Hematopoietic multipotent progenitor cell (in vitro differentiated cells): ENCODE measurements at places on chromosomes 16 and 17.
A peak's percentile ranks its signal among the peaks of the same experiment; 100 is the strongest.

GRCh38 chr17:68821860-68822696, 133.1 kb downstream of the ABCA8 start:
- DNase-seq, result no peak

GRCh38 chr17:79989106-79989835, 46.4 kb downstream of the TBC1D16 start:
- no peak for DNase-seq

DNA sequence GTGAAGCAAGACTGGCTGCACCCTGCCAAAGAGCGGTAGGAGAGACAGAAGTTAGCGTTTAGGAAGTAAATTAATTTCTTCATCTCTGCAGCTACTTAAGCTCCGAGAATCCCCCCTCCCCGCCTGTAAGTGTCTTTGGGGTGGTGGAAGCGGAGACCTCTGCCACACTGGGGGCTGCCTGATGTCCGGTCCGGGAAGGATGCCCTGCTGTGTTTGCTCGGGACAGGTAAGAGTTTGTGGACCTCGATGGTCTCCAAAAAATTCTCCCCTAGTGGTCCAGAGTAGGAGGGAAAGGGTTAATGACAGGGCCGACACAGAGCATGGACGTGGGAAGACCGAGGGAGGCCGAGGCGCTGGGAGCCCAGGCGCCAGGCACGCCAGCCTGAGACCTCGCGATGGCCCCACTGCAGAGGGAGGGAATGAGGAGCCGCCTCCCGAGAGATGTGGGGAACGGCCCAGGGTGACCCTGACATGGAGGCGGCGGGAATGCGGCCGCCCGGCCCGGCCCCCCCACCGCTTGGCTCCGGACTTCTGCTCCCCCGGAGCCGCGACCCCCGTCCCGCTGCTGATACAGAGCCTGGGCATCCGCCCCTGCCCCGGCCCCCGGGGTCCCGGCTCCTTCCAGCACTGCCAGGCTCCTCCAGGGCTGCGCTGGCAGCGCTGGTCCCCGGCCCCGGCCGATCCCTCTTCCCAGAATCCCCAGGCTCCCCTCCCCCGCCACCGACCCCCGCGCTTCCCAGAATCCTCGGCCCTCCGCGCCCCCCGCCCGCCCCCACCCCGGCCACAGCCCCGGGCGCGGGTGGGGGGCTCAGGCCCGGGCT, 680 bp downstream of the ZNF629 start:
- no peak for DNase-seq

- DNase-seq, result no peak
Observed at GRCh38 chr16:4870138-4870671, 22.9 kb downstream of the UBN1 start.

DNA sequence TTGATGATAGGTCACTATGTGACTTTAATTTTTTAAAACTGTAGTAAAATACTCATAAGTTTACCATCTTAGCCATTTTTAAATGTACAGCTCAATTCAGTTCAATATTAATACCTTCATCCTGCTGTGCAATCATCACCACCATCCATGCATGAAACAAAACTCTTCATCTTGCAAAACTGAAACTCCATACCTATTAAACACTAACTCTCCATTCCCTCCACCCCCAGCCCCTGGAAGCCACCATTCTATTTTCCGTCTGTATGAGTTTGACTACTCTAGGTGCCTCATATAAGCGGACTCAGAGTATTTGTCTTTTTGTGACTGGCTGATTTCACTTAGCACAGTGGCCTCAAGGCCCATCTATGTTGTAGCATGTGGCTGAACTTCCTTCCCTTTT, 9.4 kb upstream of the CNEP1R1 start:
- DNase-seq, result no peak

GRCh38 chr16:14007450-14007849, 63.7 kb upstream of the MRTFB start:
- no peak for DNase-seq

- DNase-seq, result peak; percentile 88
Observed at GRCh38 chr17:50872710-50873424, 6.7 kb upstream of the TOB1 start.

DNA sequence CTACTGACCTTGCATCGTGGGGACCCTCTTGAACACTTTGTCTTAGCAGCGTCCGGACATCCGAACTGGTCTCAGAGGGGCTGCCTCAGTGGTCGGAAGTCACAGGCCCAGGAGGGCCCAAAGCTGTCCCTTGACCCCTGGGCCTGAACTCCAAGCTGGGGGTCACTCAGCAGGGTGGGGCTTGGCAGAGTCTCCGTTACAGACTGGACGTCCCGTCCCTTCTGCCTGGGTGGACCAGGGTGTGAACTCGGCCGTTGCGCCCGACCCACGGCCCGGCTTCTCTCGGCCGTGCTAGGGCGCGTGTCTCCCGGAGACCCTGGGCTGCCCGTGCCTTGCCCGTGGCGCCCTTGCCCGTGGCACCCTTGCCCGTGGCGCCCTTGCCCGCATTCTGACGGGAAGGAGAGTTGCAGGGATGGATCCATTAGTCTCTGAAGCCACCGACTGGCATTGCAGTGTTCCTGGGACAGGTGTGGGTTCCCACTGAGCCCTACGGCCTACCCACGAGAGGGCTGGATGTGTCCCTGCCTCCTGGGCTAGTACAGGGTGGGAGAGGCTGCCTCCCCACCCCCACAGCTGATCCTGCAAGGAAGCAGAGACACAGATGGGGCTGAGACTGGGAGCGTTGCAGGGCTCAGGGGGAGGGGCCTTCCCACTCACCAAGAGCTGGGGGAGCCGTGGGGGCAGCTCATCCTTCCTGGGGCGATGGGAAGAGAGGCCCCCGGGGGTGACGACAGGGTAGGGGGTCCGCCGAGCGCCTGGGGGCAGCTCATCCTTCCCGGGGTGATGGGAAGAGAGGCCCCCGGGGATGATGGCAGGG, 4.9 kb downstream of the CACNA1H start:
- DNase-seq, result no peak

DNA sequence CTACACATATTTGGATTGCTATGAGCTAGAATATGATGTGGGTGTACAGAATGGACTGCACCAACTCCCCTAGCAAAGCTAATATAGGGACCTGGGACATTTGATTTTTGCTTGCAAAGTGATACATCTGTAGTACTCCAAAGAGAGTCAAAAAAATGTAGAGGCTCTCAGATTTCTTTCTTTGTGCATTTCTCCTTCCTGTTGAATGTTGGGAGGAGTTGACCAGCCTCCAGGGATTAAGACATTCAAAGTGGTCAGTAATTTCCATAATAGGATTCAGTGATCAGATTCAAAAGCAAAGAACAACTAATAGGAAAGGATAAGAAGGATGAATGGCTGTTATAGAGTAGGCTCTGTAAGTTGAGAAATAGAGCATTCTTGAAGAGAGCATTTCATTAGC, 934.9 kb downstream of the KCNJ2 start:
- no peak for DNase-seq

DNA sequence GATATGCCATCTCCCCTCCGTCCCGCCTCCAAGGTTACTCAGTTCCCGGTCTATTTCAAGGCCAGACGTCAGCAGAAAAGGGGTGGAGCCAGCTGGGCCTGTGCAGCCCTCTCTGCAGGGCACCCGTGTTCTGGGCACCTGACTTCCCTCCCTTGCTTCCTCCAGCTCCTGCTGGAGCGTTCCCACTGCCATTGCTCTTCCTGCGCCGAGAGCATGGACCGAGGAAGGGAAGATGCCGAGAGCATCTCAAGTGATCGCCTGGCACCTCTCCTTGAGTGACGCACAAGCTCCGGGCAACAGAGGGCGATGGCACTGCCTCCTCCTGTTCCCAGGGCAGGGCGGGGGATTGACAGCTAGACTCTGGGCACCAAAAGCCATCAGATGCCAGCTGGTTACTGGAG, 29.4 kb upstream of the NAT9 start:
- no peak for DNase-seq

GRCh38 chr17:47301831-47302230, 21.9 kb upstream of the EFCAB13 start:
- no peak for DNase-seq

DNA sequence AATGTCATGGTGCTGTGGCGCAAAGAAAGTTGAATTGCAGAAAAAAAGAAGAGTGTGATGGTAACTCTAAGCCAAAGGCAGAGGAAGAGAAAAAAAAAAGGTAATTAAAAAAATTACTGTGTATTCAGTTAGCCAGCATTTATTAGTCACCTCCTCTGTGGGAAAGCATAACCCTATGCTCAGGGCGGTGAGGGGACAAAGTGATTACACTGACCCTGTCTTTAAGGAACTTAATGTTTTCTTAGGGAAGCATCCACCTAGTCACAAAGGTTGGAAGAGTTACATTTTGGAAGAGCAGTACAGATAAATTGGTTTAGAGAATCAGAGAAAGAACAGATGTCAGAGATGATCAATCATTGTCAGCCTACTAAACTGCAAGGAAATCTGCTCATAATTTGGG, 410.3 kb downstream of the CDH11 start:
- DNase-seq, result no peak
